ENCODE measurements at places on chromosomes 11 and 22.

- DNase-seq = no peak
These were observed 806 bp downstream of the ARAP1 start for GRCh38 chr11:72751116-72752087.

GRCh38 chr22:49576241-49577141 lies 251.2 kb downstream of the BRD1 start:
- DNase-seq = no peak

GRCh38 chr11:6353367-6353987 lies 33.2 kb upstream of the CAVIN3 start:
- DNase-seq = peak; percentile 46

- DNase-seq = no peak
These were observed 5.8 kb upstream of the SLC43A3 start for GRCh38 chr11:57432714-57433163.

DNA sequence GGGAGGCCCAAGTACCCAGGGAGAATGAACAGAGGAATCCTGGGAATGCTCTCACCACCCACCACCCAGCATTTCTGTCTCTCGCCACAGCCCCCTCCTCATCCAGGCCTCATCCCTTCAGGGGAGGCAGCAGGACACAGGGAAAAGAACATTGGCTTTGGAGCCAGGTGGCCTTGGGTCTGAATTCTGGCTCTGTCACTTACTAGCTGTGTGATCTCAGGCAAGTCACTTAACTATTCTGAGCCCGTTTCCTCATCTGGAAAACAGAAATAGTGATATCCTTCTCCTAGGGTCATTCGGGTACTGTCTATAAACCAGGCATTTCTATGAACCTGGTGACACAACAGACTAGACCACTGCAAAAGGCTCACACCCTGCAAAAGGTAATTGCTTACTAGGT lies 22.1 kb downstream of the CHRDL2 start:
- no peak for DNase-seq

DNA sequence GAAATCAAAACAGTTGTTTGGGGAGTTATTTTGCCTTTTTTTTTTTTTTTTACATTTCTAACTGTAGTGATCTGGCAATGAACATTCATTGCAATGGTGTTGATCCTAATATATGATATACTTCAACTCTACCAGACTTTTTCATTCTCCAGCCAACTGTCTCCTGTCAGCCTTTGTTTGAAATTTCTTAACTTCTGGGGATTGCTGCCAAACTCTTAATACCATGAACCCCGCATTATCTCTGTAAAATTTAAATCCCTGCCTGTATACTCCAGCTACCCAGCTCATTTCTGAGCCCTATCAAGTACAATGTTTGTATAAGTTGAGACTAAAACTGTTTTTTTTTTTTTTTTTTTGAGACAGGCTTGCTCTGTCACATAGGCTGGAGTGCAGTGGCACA lies 280.7 kb downstream of the TTC28 start:
- DNase-seq = no peak

GRCh38 chr11:61477126-61477525 lies 31.4 kb upstream of the LRRC10B start:
- no peak for DNase-seq

- no peak for DNase-seq
These were observed 368.8 kb upstream of the KIRREL3 start for GRCh38 chr11:127369356-127369755.

- DNase-seq = no peak
These were observed 13.6 kb downstream of the MUC2 start for GRCh38 chr11:1087961-1088926.

DNA sequence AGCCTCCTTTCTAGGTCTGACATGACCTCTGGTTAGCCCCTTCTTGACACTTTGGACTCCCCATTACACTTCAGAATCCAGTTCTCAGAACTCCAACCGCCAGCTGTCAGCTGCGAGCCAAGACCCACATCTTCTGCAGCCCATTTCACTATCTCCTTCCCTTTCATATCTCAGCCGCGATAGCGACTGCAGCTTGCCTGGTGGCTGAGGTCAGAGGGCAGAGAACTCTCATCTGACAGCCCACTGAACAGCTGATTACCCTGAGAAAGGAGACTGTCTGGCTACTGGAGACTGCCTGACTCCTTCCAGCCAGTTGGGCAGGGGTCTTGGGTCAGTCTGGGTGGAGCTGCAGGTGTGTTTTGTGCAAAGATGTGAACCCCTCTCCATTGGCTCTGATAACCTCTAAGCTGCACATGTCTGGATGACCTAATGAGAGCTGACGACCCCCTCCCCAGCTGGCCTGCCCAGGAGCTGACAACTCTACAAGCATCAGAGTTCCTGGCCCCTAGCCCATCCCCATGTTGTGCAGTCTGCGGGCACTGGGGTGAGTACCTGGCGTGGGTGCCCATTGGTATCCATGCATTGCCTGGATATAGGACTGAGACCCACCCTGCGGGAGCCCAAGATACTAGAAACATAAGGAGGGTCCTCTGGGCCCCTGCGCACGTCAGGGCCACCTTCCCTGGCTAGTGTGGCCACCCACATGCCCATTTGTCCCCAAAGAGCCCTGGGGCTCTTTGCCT lies 1.1 kb downstream of the CHRM1 start:
- DNase-seq = no peak

DNA sequence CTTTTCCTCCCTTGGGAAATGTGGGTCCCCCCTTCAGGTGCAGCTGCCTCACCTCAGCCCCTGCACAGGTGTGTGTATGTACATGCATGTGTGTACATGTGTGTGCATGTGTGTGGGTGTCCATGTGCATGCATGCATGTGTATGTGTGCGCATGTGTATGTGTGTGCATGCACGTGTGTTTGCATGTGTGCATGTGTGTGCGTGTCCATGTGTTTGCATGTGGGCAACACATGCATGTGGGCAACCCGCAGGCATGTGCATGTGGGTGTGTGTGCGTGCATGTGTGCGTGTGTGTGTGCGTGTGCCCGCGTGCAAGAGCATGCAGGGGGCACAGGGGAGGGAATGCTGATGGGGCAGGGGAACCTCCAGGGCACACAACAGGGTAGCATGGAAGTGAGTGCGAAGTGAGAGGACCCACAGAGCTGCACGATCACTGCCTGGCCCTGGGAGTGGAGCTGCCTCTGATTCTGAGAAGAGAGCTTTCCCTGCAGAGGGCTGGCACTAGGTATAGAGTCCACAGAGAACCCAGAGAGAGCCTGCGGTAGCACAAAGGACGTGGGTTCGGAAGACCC lies 14.6 kb upstream of the BAIAP2L2 start:
- DNase-seq = no peak

DNA sequence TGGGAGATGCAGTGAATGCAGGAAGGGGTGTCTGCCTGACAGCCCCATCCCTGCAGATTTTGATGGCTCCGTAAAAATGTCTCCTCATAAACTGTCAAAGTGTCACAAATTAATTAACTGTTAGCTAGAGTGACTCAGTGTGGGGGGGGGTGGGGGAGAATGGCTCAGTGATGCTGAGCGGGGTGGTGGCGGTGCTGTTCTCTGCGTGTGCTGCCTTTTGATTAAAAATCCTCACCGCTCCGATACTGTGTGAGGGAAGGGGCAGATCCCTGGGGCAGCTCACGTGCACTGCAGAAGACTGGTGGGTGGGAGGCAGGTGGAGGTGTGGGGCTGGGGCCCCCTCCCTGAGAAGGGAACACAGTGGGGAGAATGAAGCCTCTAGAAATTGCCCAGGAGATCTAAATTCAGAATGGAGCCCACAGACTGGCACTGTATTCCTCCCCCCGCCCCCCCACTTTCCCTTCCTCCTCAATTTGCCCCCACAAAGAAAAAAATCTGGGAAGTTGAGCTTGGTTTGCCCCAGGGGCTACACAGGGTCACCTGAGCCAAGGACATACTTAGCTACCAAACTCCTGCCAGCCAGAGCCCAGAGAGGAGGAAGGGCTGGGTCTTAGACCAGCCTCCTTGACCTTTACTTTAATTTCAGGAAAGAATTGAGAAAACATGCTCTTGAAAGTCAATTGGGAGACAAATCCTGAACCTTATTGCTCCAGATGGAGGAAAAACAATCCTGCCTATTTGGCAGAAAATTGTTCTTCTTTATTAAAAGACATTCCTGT lies 39.8 kb downstream of the DRD2 start:
- DNase-seq = no peak

GRCh38 chr11:66328302-66329144 lies 7.7 kb downstream of the RIN1 start:
- DNase-seq = peak; percentile 72

GRCh38 chr11:83521647-83522596 lies 235.8 kb upstream of the CCDC90B start:
- peak; percentile 31 for DNase-seq

DNA sequence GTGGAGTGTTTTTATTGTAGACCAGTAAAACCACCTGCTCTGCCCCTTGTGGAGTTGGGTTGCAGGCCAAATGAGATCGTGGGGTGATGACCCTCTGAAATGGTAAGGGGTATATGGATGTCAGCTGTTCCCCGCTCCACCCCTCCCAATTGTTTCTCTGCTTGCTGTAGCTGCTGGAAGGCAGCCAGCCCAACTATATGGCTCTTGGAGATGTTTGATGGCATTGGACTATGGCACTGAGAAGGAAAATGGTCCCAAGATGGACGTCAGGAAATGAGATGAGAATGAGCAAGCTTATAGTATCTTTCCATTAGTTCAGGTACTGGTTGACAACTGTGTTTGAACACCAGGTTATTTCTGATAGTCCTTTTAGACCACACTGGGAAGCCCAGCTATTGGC lies 94.8 kb upstream of the SORL1-AS1 start:
- DNase-seq = no peak

- no peak for DNase-seq
These were observed 41.2 kb downstream of the IGLL5 start for GRCh38 chr22:22928666-22929380.

GRCh38 chr22:30830907-30831306 lies 136.2 kb downstream of the OSBP2 start:
- DNase-seq = no peak

- DNase-seq = peak; percentile 17
These were observed 52.4 kb downstream of the GRIK4 start for GRCh38 chr11:120563703-120564572.

- DNase-seq = no peak
These were observed 167.2 kb downstream of the SWAP70 start for GRCh38 chr11:9831122-9831521.

GRCh38 chr11:126334659-126335462 lies 20.6 kb upstream of the ST3GAL4 start:
- no peak for DNase-seq

GRCh38 chr11:27462543-27462942 lies 10.0 kb downstream of the LGR4 start:
- no peak for DNase-seq

DNA sequence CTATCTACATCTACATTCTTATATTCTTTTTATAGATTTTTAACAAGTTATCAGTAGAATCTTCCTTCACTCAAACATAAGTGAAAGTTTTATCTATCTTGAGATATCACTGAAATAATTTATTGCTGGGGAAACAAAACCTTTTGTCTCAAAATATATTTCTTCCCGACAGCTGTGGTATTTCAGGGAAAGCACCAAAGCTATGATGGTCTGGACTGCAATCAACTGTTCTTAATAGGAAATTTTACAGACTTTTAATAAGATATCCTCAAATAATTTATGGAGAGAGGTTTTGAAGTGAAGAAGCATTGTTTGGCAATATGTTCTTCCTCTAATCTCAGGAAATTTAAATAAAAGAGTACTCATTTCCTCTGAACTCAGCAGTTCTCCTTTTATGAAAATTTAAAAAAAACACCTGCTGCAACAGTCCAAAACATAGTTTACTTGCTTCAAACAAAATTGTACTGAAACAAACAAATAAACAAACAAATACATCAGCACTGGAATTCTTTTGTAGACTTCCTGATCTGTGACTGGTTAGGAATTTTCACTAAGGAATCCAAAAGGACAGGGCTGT lies 33.9 kb upstream of the EIF3M start:
- DNase-seq = no peak

GRCh38 chr11:112617977-112618826 lies 343.0 kb upstream of the NCAM1 start:
- no peak for DNase-seq

- no peak for DNase-seq
These were observed 68.1 kb upstream of the LMO2 start for GRCh38 chr11:33959855-33960400.

- DNase-seq = no peak
These were observed 9.7 kb upstream of the PGA3 start for GRCh38 chr11:61193596-61193995.

DNA sequence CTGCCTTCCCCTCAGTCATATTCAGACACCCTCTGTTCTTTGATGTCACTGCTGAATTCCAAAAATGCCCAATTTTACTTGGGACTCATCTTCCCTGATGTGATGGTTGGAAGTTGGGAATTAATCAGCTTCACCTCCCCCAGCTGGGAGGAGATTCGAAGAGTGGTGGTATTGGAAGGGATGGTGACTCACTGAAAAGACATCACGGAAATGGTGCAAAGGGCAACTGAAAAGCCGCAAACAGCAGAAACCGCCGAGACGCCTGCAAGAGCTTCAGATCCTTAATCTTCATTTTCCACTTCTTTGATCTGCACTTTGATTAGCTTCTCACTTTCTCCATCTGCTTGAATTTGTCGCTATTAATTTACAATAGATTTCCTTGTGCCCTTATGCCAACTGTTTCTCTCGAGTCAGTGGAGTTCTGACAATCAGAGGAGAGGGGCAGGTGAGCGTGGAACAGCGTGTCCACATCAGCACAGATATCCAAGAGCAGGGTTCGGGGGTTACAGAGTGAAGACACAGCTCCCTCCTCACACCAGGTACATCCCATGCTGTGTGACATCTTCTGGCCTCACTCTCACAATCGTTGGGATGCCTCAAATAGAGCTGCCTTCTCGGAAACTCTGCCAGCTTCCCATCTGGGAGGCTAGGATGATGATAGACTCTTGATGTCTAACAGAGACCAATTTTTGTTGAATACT lies 325.4 kb downstream of the BRD1 start:
- DNase-seq = no peak

- DNase-seq = no peak
These were observed 1331.1 kb upstream of the RAG2 start for GRCh38 chr11:37929100-37929653.

DNA sequence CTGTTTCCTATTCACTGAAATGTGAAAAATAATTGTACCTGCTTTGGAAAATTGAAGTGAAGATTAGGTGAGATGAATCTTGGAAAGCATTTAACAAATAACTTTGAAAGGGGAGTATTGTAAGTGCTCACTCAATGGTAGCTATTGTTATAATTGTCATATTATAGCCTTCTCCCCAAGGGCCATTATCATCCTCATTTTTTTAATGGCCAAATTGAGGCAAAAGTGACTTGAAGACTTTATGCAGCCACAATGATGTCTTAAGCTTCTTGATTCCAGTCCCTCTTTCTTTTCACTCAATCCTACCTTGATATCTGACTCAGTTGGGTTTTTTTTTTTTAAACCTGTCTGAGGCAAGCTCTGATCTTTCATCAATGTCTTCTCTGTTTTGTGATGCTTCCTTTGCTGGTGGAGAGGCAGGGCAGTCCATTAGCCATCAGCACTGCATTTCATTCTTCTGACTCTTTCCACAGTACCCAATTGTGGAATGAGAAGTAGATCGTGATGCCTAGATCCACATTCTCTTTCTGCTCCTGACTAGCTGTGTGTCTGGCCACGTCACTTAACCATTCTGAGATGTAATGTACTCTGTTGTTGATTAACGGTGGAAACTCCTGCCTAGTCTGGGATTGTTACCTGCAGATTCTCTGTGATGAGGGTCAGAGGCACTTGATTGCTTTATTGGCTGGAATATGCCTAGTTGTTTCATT lies 101.4 kb downstream of the DBX1 start:
- no peak for DNase-seq

GRCh38 chr11:119185981-119186634 lies 833 bp downstream of the NHERF4 start:
- DNase-seq = no peak
